Umbilical cord (tissue), 2 donors: ENCODE measurements at places on chromosomes 1 and 21.
A peak's percentile ranks its signal among the peaks of the same experiment; 100 is the strongest.

DNA sequence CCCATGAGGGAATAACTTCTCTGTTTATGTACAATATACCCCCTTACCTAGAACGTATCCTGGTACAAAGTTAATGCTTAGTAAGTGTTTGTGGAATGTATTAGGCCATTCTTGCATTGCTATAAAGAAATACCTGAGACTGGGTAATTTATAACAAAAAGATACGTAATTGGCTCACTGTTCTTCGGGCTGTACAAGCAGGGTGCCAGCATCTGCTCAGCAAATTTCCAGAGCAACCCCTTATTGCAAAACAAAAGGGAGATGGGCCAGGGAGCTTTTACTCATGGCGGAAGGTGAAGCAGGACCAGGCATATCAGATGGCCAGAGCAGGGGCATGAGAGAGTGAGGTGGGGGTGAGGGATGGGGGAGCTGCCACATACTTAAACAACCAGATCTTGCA is 123.4 kb upstream of the C8B start:
- DNase-seq = no peak

GRCh38 chr1:184340984-184341383 is 45.8 kb upstream of the C1orf21 start:
- no peak for DNase-seq

GRCh38 chr1:246035060-246035541 is 472.0 kb downstream of the SMYD3 start:
- no peak for DNase-seq

DNA sequence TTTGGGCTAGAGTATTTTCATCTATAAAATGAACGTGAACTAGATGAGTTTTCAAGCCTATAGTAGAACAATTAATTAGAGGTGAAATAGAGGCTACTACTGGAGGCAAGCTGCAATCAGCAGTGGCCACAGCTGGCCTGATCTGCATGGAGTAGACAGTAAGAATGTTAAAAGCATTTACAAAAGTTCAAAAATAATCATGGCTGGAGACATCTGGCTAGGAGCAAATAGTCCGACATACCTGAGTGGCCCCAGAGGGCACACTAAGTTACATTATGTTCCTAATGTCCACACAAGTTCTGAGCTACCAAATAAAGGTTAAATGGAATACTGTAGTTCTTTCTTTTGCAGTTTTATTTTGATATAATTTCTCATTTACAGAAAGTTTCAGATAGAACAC is 28.0 kb downstream of the MPZL1 start:
- no peak for DNase-seq

- DNase-seq = no peak
Observed at GRCh38 chr1:178500091-178500770, 3.5 kb upstream of the CLEC20A start.

- DNase-seq = no peak
Observed at GRCh38 chr1:168396508-168396907, 115.8 kb downstream of the TBX19 start.

- no peak for DNase-seq
Observed at GRCh38 chr1:6409053-6409452, 10.7 kb downstream of the HES2 start.

GRCh38 chr1:14498839-14499238 is 99.6 kb upstream of the KAZN start:
- DNase-seq = no peak

DNA sequence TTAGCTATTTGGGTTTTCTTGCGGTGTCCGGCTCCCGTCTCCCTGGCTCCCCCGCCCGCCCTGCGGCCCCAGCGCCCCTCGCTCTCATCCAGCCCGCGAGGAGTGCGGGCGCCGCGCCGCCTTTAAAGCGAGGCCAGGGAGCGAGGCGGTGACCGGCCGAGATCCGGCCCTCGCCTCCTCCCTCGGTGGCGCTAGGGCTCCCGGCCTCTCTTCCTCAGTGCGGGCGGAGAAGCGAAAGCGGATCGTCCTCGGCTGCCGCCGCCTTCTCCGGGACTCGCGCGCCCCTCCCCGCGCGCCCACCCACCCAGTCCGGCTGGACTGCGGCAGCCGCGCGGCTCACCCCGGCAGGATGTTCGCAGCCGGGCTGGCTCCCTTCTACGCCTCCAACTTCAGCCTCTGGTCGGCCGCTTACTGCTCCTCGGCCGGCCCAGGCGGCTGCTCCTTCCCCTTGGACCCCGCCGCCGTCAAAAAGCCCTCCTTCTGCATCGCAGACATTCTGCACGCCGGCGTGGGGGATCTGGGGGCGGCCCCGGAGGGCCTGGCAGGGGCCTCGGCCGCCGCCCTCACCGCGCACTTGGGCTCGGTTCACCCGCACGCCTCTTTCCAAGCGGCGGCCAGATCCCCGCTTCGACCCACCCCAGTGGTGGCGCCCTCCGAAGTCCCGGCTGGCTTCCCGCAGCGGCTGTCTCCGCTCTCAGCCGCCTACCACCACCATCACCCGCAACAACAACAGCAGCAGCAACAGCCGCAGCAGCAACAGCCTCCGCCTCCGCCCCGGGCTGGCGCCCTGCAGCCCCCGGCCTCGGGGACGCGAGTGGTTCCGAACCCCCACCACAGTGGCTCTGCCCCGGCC is 492 bp downstream of the HLX start:
- DNase-seq = peak; percentile 59

GRCh38 chr1:59018860-59019259 is 235.0 kb upstream of the JUN start:
- DNase-seq = no peak

DNA sequence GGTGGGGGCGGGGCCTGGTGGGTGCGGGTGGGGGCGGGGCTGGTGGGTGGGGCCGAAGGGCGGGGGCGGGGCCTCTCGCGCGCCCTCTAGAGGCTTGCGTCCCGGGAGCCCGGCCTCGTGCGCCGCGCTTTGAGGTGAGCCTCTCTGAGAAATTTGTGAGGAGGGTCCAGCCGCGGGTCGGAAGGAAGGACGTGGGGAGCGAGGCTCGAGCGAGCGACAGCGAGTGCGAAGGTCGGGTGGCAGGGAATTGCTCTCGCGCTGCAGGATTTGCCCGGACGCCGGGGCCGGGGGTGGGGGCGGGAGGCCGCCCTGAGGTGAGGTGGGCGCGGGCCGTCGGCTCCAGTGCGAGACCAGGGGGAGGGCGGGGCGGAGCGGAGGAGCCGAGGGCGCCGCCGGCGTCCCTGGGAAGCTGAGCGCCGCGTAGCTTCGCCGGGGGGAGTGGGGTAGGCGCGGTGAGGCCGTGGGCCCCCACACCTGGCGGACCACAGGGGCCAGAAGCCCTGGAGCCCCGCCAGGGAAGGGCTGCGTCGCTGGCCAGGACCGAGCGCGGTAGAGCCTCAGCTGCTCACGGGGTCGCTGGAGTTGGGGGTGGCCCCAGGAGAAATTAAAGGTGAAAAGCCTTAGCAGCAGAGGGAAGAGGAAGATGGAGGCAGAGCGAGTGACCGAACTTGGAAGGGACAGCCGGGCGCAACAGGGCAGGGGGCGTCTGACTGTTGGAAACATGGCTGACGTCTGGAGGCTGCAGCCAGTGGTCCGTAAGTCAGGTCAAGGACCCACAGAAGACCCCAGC is 754 bp upstream of the LSS start:
- DNase-seq = peak; percentile 15

DNA sequence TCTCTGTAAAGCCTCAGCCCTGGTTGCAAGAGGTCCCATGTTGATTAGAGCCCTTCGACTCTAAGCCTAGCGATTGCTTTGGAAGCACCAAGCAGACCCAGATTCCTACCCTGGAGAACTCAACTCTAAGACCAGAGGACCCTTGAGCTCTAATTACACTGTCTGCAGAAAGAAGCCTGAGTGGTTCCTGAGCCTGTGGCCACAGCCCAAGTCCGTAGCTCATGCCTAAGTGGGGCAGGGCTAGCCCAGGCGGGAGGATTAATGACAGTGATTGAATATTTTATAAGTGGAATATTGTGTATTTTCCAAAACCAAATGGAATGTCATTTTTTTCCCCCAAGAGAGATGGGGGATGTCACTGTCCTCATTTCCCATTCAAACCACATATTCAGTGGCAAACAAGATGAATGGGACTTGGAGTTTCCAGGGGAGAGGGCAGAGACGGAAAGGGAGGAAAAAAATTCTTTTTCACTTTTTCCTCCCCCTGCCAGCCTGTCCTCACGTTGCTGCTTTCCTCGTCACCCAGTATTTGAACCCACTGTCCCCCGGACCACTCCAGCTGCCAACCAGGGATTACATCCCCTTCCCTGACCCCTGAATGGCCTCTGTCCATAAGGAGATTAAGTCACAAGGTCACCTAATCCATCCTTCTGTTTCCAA is 79.6 kb upstream of the CTTNBP2NL start:
- DNase-seq = no peak

DNA sequence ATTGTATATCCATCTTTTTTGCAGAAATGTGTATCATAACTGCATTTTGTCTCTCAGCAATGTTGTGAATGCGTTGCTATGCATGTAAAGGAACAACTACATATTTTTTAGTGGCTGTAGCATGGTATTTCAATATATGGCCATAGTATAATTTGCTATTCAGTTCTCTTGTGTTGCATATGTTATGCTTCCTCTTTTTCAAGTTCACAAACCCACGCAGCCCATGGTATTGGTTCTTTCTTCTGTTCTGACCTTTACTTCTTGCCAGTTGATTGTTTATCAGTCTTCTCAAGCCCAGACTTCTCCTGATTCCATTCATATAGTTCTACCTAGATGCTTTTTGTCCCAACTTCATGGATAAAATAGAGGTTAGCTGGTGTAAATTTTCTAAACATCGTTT is 6.1 kb downstream of the SLC22A15 start:
- no peak for DNase-seq

- no peak for DNase-seq
Observed at GRCh38 chr1:106447466-106447865, 609.0 kb upstream of the PRMT6 start.

DNA sequence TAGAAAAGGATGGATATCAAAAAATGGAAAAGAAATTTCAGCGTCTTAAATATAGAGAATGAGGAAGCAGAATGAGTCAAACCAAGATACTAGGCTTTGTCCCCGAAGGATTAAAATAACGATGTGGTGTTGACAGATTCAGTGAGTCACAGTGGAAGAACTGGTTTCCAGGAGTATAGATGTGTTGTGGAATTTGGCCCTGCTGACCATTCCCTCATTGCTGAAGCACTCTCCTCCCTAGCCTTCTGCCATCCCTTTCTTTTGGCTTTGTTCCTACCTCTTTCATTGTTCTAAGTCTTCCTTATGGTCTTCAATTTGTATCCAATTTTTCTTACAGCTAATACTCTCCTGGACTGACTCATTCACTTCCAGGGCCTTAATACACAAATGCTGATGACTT is 23.1 kb upstream of the USP25 start:
- DNase-seq = peak; percentile 43

DNA sequence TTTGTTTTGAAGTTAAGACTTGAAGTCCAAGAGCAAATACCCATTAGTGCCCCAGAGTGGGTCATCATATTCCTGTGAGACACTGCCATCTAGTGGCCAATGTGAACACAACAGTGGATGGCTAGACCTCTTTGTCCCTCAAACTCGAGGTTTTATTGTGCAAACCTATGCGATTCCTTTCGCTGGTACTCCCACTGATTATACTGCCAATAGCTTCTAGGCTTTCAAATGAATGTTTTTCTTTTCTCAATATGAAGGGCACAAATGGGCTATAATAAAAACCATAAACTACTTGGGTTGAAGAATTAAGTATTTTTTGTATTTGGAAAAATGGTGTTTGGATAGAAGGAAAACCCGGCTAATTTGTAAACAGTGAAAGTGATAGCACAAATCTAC is 100.4 kb upstream of the ZNF281 start:
- DNase-seq = peak; percentile 89

GRCh38 chr21:15441060-15441493 is 288.7 kb upstream of the USP25 start:
- DNase-seq = no peak

- no peak for DNase-seq
Observed at GRCh38 chr1:176619261-176619660, 156.3 kb downstream of the PAPPA2 start.
